ENCODE measurements at places on chromosomes 5 and 9.

DNA sequence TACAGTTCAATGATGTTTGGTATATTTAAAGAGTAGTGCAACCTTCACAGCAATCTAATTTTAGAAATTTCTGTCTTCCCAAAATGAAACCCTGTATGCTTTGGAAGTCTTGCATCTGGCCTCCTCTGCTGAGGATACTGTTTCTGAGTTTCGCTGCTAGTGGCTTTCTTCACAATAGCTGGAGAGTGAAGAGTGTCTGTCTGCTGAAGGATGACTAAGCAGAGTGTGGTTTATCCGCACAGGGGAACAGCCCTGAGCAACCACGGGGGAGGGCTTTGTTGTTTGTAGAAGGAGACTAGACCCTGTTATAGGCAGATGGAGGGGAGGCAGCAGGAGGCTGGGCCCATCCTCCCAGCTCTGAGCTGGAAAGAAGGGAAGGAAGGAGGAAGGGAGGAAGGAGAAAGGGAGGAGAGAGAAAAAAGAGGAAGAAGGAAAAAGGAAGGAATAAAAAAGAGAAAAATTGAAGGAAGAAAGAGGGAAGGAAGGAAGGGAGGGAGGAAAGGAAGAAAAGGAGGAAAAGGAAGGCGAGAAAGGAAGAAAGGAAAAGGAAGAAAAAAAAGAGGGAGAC, 10.5 kb upstream of the IRX2 start:
- no peak for DNase-seq

DNA sequence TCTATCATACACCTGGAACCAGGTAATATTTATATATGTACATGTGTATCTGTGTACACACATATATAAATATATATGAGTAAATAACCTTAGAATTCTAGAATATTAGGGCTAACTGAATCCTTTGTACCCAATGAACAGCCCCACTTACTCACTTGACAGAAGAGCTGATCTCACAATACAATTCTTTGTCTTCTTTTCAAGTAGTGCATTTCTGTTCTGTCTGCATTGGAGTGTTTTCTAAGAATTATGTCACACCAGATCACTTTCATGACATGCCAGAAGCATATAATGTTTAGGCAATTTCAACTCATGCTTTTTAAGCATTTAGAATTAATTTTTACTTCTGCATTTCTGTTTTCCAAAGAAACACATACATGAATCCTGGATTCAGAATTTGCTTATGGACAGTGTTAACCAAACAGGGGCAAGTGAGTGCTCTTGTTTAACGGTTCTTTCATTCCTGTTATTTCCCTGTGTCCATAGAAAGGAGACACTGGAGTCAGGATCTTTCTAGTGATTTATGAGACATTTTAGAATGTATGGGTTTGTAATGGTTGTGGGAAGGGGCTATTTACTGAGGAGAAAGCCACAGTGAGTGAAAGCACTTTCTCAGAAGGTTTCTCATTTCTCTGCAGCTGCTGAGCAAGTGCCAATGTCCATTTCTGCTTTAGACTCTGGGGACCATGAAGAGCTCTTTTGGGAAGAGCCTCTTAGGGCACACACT, 123.2 kb downstream of the RMI1 start:
- DNase-seq: no peak

GRCh38 chr5:179237770-179238627, 107.3 kb downstream of the ADAMTS2 start:
- DNase-seq: no peak

DNA sequence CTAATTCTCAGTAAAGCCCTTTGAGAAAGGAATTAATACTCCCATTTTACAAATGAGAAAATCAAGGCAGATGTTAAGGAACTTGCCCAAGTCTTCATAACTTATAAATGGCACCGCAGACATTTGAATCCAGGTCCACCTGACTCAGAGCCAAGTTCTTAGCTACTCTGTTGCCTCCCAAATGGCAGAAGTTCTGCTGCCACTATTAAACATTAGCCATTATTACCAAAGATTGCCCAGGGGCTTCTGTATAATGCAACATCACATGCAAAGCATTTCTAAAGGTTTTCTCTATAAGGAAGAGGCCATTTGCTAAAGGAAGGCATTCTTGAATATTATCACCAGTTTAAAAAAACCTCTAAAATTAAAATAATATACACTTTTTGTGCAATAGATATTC, 28.3 kb downstream of the TPD52L3 start:
- DNase-seq: peak; percentile 28

GRCh38 chr5:93395971-93396379, 185.0 kb downstream of the NR2F1-AS1 start:
- DNase-seq: no peak

DNA sequence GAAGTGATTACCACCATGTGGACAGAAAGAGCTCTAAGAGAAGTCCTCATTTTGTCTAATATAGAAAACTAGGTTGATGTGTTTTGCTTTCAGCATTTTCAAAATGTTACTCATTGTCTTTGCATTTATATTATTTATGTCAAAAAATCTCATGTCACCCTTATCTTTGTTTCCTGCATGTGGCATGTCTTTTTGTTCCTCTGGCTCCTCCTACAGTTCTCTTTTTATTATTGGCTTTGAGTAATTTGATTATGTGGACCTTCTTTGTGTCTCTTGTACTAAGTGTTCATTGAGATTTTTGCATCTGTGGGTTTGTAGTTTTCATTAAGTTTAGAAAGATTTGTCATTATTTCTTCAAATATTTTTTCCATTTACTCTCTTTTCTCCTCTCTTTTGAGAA, 58.8 kb downstream of the GNG10 start:
- DNase-seq: no peak

DNA sequence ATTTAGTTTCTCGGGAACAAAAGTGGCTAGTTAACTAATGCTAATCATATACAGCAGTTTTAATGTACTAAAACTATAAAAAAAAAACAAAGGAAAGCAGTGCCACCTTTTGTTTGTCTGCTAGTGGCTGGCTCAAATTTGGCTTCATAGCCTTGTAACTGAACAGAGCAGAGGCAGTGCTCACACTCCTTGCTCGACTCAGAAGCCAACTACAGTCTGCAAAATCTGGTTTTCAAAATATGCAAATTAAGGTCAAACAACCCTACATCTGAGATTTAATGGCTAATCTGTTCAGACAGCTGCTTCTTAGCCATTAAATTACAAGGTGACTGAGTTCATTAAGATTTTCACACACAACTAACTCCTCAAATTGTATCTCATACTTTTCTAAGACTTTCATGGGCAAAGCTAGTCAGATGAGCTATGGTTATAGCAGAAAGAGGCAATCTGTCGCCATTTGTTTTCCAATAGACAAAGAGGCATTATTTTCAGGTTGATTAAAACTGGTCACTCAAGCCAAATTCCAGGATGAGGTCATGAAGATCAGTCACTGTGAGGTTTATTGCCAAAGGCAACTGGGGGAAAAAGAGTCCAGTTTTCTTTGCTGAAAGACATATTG, 56.8 kb upstream of the EPB41L4A start:
- peak; percentile 9 for DNase-seq
